ENCODE measurements at places on chromosomes 1 and 21.

DNA sequence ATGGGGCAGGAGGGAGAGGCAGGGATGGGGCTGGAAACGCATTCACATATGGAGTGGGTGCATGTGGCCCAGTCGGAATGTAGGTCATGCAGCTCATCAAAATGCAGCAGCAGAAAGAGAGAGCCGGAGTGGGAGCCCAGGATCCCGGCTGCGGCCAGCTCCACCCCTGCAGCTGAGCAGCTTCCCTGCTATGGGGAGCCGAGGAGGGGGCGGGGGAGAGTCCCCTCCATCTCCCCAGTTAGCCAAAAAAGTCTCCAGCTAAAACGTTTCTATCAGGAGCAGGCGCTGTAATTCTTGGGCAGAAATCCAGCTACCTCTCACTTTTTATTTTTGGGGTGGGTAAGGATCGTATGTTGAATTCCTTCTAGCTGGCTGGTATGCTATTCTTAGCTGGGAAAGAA is 39.7 kb downstream of the MRPL37 start:
- no peak for DNase-seq

DNA sequence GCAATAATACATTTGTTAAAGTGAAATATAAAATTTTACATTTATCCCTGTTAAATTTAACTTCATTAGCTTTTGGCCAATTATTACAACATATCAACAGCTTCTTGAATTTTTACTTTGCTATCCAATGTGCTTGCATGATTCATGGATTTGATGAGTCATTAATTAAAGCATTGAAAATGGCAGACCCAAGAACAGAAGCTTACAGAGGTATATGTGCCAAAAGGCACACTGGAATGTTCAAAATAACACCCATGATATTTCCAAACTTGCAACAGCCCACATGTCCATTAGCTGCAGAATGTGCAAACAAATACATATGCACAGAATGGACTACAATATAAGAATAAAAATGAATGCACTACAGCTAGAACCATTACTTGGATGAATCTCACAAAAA is 76.4 kb upstream of the MAN1A2 start:
- no peak for DNase-seq

- DNase-seq: no peak
Observed at GRCh38 chr1:98735756-98736155, 74.2 kb downstream of the SNX7 start.

DNA sequence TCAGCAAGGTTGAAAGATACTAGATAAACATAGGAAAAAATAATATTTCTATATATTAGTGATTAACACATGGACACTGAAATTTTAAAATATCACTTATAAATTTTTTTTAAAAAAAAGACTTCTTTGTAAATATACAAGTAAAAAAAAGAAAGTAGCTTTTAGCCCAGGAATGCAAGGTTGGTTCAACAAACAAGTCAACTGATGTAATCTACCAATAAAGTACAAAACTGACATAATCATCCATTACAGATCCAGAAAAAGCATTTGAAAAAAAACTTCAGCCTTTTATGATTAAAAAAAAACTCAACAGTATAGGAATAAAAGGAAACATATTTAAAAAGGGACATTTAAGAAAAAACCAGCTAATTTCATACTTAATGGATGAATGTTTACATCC is 48.4 kb downstream of the TRMT1L start:
- no peak for DNase-seq

DNA sequence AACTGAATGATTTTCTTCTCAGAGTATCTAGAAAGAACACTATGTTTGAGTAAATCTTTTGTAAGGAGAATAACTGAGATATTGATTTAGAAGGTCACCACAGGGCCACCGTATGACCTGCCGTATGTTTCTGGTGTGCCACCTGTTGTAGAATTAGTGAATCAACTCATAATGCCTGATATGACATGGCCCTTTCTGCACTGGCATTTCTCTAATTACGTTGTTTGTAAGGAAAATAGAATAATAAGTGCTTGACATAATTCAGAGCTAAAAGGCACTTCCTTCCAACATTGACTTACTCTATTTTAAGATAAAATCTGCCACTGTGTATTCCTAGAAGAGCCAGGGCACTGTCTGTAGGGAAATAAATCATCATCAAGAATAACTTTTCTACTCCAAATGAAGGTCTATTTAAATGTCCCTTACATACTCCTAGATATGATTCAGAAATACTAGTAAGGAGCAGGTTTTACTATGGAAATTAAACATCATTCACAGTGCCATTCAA is 101.7 kb downstream of the PHTF1 start:
- DNase-seq: no peak

Measured in activated CD4-positive, alpha-beta T cell treated with anti-CD3 and anti-CD28 coated beads, Interleukin-2, Interleukin-6, amounts not matched to agents 100 ng/mL and 50 ng/mL, durations not matched to agents 16 hours and 8 hours (primary cell).